Colonic mucosa (tissue), 4 donors: ENCODE measurements at places on chromosomes 11 and 22.

DNA sequence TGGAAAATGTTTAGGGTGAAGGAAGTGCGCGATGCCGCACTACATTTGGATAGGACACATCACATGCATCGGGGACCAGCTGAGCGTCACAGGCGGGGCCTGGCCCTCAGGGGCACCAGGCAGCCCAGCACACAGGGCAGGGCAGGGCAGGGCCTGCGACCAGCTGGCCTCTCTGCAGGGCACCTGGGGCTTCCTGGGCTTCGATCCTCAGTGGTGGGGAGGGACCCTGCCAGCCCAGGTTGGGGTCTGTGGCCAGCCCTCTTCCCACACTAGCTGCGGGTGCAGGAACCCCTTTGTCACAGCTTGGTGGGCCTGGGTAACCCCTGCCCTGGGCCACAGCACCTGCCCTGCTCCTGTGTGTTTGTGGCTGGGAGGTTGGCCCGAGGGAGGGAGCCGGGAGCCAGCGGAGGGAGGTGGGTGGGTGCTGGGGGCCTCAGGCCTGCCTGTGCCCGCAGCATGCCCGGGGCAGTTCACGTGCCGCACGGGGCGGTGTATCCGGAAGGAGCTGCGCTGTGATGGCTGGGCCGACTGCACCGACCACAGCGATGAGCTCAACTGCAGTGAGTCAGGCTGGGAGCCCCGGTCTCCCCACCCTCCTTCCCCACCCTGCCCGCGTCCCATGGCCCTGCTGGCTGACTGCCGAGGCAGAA, 37.9 kb downstream of the ST14 start:
- no peak overlapping the region for H3K27ac ChIP-seq
- H3K27me3 ChIP-seq, result no peaks in the 10 kb centered on the region
- DNase-seq, result no peak
- H3K36me3 ChIP-seq, result peaks cover 9% of the 10 kb centered on the region

DNA sequence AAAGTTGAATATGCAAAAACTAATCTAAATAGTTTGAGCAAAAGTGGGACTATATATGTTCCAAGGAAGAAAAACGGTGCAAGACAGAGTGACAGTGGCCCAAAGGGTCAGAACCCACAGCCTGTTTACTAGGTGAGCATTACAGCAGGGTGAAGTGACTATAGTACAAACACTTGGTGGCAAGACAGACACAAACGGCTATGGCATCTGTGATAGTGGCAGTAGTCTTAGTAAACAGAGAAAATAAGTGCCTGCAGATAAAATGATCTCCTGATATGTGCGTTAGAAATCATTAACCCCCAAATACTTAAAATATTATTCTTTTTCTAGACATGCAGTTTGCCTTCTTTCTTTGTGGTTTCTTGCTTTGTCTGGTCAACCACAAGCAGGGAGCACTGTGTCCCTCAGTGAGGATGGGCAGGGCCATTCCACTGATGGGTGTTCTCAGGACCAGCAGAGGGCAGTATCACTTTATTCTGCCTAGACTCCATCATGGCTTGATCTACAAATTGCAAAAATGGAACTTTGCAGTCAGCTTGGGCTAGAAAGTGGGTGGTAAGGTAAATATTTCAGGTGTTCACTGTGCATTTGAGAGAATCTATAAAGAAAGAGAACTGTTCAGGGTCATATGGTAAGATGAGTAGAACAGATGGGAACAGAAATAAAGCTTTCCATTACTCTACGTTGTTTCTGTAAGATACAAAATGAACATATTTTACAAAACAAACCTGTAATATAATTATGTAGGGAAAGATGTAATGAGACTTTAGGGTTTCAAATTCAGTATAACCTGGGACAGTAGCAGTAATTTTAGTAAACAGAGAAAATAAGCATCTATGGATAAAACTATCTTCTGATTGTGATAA, 198.2 kb downstream of the SWAP70 start:
- H3K36me3 ChIP-seq, result no peaks in the 10 kb centered on the region
- no peak overlapping the region for H3K4me3 ChIP-seq
- H3K4me1 ChIP-seq, result peaks cover 6% of the 10 kb centered on the region
- peak; percentile 66 for DNase-seq
- no peak overlapping the region for H3K27ac ChIP-seq

- no peaks in the 10 kb centered on the region for H3K27me3 ChIP-seq
- no peaks in the 10 kb centered on the region for H3K36me3 ChIP-seq
- no peak for DNase-seq
- no peaks in the 10 kb centered on the region for H3K4me1 ChIP-seq
- no peak overlapping the region for H3K27ac ChIP-seq
Measured at GRCh38 chr11:42257534-42257933, 798.1 kb upstream of the LRRC4C start.

DNA sequence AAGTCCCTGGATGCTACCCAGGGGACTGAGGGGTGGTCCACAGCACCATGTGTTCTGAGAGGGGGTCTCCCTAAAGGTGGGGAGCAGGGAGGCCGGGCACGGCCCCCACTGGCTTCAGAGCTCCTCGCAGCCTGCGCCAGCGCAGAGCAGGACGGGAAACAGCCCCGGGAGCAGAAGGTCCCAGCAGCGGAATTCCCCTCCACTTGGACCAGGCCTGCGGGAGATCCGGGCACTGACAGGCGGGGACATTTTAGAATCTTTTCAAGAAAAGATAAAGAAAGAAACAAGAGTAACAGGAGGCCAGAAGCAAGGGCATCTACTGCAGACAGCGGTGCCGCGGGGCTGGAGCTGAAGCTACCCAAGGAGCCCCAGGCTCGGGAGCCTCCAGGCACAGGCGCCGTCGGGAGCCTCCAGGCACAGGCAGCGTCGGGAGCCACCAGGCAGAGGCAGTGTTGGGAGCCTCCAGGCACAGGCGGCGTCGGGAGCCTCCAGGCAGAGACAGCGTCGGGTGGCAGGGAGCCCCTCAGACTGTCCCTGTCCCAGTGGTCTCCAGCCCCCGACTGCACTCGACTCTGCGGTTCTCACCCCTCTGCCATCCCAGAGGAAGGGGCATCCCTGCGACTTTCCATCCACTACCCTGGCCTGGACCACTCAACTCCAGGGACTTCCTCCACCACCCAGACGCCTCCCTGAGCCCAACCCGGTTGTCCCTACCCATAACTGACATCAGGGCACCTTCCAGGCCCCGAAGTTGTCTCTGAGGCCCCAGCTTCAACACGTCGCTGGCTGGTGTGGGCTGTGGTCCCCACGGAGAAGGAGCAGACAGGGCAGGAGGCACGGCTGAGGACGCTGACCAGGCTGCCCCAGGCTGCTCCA, 211.1 kb downstream of the BRD1 start:
- no peak overlapping the region for H3K27ac ChIP-seq
- H3K4me1 ChIP-seq, result no peaks in the 10 kb centered on the region
- H3K4me3 ChIP-seq, result no peak overlapping the region
- no peaks in the 10 kb centered on the region for H3K36me3 ChIP-seq

GRCh38 chr11:72336163-72336562, 92.2 kb upstream of the PHOX2A start:
- no peak for DNase-seq
- H3K27ac ChIP-seq, result no peak overlapping the region
- H3K4me3 ChIP-seq, result no peak overlapping the region
- no peaks in the 10 kb centered on the region for H3K4me1 ChIP-seq
- H3K36me3 ChIP-seq, result no peaks in the 10 kb centered on the region

GRCh38 chr11:76738618-76739240, 44.4 kb upstream of the TSKU start:
- no peaks in the 10 kb centered on the region for H3K27me3 ChIP-seq
- no peak for DNase-seq
- no peaks in the 10 kb centered on the region for H3K36me3 ChIP-seq
- H3K27ac ChIP-seq, result no peak overlapping the region
- H3K4me3 ChIP-seq, result no peak overlapping the region

GRCh38 chr11:104148706-104149105, 15.2 kb downstream of the PDGFD start:
- no peaks in the 10 kb centered on the region for H3K36me3 ChIP-seq
- DNase-seq, result no peak
- H3K4me1 ChIP-seq, result no peaks in the 10 kb centered on the region
- H3K27ac ChIP-seq, result no peak overlapping the region
- no peak overlapping the region for H3K4me3 ChIP-seq

- H3K36me3 ChIP-seq, result no peaks in the 10 kb centered on the region
- H3K27ac ChIP-seq, result no peak overlapping the region
- H3K27me3 ChIP-seq, result peaks cover 6% of the 10 kb centered on the region
Measured at GRCh38 chr22:43389227-43389836, 22.5 kb upstream of the MPPED1 start.

DNA sequence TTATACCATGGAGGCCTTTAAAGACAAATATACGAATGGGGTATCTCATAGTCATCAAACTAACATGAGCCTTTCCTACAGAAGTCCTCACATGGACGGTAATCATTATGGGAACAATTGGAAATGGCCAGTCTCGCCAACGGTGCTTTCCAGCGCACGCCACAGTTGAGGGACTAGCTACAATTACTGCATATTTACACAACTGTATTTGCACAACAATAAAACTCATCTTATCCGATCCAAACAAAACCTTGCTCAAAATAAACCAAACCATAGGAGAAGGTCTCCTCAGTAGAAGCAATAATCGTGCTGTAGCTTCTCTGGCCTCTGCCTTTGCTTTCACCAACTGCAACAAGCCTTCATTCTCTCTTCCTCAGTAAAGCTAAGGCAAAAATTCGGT, 5.9 kb downstream of the CADM1 start:
- no peak overlapping the region for H3K4me3 ChIP-seq
- no peak for DNase-seq
- no peaks in the 10 kb centered on the region for H3K36me3 ChIP-seq
- peaks cover 25% of the 10 kb centered on the region for H3K27me3 ChIP-seq
- no peaks in the 10 kb centered on the region for H3K4me1 ChIP-seq

DNA sequence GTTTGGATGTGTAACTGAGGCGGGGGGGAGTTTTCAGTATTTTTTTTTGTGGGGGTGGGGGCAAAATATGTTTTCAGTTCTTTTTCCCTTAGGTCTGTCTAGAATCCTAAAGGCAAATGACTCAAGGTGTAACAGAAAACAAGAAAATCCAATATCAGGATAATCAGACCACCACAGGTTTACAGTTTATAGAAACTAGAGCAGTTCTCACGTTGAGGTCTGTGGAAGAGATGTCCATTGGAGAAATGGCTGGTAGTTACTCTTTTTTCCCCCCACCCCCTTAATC, 2.3 kb downstream of the MALAT1 start:
- H3K27me3 ChIP-seq, result no peaks in the 10 kb centered on the region
- no peak for DNase-seq
- peaks cover 9% of the 10 kb centered on the region for H3K36me3 ChIP-seq
- peak overlapping the region; percentile 66 for H3K4me3 ChIP-seq
- peak overlapping the region; percentile 99 for H3K27ac ChIP-seq

DNA sequence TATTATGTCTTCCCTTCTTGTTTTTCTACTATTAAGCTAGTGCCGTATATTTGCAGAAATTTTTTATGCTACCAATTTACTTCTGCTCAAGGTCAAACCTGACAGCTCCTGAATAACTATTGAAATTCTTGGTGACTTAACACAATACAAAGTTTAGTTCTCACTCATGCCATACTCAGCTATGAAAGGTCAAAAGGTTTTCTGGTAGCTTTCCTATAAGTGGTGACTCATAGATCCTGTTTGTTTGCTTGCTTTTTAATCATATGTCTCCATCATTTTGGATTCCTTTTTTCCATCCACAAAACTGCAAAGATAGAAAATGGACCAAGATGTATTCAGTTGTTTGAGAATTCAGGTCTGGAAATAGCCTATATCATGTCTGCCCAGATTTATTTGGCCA, 855.8 kb upstream of the LRRC4C start:
- H3K27me3 ChIP-seq, result no peaks in the 10 kb centered on the region
- H3K4me3 ChIP-seq, result no peak overlapping the region
- H3K4me1 ChIP-seq, result no peaks in the 10 kb centered on the region
- no peaks in the 10 kb centered on the region for H3K36me3 ChIP-seq

GRCh38 chr11:15705891-15706290, 591.2 kb downstream of the INSC start:
- no peaks in the 10 kb centered on the region for H3K4me1 ChIP-seq
- no peak overlapping the region for H3K4me3 ChIP-seq
- no peak overlapping the region for H3K27ac ChIP-seq
- DNase-seq, result no peak
- H3K36me3 ChIP-seq, result no peaks in the 10 kb centered on the region

DNA sequence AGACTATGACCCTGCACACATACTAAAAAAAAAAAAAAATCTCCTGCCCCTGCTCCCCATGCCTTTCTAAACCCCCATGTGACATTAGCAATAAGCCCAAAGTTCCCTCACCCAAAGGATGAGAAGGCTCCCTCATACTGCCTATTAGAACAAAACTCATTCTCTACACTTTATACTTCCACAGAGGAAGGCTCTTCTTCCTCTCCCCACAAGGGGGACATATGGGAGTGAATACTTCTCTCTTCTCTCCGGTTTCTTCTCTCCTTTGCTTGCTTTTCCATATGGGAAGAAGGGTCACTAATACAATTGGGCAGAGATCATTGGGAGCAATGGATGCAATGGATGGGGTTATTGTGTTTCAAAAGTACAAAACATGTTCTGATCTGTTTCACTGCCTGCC, 3.3 kb downstream of the OR52L1 start:
- no peaks in the 10 kb centered on the region for H3K27me3 ChIP-seq
- no peaks in the 10 kb centered on the region for H3K4me1 ChIP-seq
- no peak for DNase-seq

- DNase-seq, result peak; percentile 20
- H3K27me3 ChIP-seq, result no peaks in the 10 kb centered on the region
- no peaks in the 10 kb centered on the region for H3K4me1 ChIP-seq
- no peaks in the 10 kb centered on the region for H3K36me3 ChIP-seq
- H3K4me3 ChIP-seq, result no peak overlapping the region
- H3K27ac ChIP-seq, result no peak overlapping the region
Measured at GRCh38 chr11:31947051-31947450, 135.9 kb upstream of the PAX6 start.

DNA sequence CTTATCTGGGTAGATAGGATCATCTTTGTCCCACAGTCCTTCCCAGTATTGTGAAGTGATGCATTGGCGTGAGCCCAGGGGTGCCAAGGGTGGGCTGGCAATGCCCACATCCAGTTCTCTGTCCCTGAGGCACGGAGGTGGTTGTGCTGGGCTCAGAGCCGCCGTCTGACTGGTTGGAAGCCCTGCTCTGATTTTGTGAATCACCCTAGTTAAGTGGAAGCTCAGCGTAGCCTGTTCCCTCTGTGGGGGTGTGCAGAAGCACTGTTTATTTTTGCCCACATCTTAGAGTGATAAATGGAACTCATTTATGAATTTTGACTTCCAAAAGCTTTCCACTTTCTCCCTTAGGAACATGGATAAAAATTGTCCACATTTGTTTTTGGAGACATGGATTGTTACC, 13.6 kb downstream of the BCR start:
- no peaks in the 10 kb centered on the region for H3K27me3 ChIP-seq
- H3K4me1 ChIP-seq, result no peaks in the 10 kb centered on the region
- no peaks in the 10 kb centered on the region for H3K36me3 ChIP-seq
- no peak overlapping the region for H3K4me3 ChIP-seq
